CD8-positive, alpha-beta memory T cell (primary cell): ENCODE measurements at places on chromosomes 5 and 9.

- DNase-seq = no peak
Observed at GRCh38 chr5:158406884-158407823, 548.2 kb upstream of the CLINT1 start.

DNA sequence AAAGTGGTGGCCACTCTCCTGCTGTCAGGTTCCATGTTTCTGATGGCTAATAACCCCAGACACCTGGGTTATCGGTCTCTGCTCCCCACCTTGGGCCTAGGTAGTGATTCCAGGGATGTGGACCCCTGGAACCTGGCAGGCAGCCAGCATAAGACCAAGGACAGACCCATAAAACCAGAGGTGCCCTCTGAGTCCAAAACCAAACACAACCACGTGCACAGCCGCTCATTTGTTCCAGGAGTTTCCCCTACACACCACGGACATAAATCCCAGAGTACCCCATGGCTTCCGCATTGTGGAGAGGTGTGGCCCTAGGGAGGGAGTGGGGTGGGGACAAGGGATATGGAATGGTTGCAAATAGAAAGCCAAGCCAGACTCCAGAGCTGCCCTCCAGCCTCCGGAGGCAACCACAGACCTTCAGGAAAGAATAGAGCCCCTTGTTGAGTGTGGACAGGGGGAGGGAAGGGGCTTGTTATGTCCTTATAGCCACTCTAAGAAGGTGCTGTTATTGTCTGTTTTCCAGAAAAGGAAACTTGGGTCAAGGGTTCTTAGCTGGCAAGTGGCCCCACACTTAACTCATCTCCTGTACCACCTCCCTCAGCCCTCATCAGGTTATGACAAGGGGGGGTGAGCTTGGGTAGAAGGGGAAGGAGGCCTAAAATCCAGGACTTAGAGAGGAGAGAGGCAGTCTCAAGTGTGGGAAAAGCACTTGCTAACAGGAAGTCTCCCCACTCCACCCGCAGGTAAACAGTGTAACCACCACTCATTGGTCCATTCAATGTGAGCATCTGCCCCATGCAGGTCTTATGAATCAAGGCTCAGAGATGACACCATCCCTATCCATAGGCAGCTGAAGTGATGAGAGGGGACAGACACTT is 23.6 kb upstream of the CYSTM1 start:
- no peak for DNase-seq

- no peak for DNase-seq
Observed at GRCh38 chr5:149325894-149326293, 19.4 kb upstream of the GRPEL2 start.

DNA sequence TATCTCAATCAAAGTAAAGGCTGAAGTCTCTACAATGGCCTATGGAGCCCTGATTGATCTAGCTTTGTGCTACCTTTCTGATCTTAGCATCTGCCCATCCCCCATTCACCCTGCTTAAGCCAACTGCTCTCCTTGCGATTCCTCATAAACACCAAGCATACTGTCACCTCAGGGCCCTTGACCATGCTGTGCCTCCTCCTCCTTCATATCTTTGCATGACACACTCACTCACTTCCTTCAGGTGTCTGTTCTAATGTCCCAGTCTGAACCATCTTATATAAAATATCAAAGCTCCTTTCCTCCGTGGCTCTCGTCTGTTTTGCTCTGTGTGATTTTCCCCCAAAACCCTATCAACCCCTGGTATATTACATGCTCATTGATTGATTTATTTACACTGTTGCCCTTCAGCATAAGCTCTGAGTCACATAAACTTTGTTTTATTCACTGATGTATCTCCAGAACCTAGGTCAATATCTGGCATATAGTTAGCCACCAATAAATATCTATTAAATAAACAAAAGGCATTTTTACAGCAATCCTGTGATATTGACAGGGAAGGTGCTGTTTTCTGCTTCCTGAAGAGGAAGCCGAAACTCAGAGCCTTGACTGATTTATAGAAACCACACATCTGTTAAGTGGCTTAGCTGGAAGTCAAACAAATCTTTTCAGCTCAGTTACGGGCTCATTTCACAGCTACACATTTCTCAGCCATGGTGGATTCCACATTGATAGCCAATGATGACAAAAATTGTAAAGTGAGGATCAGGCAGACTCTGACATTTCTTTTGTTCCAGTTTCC is 103.6 kb downstream of the BOD1 start:
- no peak for DNase-seq

GRCh38 chr9:19631181-19631580 is 157.7 kb downstream of the SLC24A2 start:
- DNase-seq = no peak

- DNase-seq = no peak
Observed at GRCh38 chr5:18243846-18244245, 609.6 kb downstream of the TAF11L14 start.

DNA sequence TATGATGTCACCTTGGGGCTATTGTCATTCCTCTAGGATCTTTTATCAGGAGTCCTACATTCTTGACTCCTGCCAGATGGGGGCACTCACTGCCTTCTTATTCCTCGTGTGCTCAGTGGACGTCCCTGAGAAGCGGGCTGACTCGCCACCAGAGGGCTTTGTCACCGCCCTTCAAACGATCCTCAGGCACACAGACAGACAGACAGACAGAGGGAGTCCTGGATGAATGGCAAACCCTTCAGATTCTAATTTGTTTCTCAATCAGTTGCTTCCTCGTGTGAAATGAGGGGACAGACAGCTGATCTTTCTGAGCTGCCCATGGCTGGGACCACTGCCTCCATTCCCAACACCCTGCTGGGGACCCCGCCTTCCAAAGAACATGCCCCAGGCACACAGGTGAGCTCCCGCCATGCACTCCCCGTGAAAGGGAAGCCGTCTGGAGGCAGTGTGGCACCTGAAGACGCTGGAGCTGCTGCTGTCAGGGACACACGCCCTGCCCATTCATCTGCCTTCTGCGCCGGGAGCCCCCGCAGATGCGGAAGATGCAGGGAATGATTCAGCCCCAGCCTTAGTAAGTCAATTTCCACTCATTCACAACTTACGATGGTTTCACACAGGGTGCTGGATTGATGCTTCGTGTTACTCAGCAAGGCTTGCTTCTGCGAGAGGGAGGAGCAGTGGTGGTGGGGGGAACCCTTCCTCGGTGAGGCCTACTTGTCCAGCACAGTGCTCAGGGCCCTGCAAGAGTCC is 24.9 kb upstream of the SH3PXD2B start:
- no peak for DNase-seq

DNA sequence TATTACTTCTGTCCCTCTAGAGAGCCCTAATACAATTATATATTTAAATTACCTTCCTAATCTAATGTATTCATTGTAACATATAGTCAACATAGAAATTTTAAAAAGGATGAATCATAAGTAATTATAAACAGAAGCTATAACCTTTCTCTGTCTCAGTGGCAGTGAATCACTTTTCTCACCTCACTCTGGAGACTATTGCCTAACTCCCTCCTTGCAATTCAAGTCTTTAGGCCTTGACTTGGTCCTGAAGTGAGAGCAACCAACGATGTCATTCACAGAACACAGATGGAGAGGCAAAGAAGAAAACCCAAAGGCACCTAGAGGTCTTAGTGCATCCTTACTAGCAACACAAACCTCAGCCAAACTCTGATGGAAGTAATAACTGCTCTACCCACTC is 133.3 kb upstream of the DPYSL3 start:
- DNase-seq = no peak

- no peak for DNase-seq
Observed at GRCh38 chr5:112165897-112166737, 253.0 kb downstream of the EPB41L4A start.

DNA sequence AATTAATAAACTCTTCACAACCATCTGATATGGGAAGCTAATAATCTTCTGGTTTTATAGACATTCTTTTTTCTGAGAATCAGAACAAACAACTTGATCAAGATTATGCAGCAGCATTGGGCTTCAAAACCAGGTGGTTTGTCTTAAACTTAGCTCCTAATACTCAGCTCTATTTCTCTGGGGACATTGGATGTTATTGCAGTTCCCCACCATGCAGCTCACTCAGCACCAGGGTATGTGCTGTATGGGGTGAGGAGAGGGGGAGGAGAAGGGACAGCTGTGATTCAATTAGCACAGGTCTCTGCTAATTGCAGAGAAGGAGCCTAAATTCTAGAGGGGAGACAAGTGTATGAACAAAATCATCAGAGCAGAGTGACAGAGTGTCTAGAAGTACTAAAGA is 210.7 kb upstream of the TNC start:
- no peak for DNase-seq

DNA sequence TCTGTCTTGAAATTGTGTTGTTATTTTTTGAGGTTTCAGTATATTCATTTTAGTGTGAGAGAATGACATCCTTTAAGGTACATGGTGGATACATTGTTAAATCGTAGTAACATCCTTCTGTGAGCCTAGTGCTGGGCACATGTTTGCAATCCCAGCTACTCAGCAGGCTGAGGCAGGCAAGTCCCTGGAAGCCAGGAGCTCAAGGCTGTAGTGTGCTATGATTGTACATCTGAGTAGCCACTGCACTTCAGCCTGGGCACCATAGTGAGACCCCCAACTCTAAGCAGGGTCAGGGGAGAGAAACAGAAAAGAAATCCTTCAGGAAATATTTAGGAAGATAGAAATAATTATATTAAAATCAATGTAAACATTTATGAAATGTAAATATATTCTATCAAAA is 62.3 kb downstream of the ZCCHC7 start:
- no peak for DNase-seq

DNA sequence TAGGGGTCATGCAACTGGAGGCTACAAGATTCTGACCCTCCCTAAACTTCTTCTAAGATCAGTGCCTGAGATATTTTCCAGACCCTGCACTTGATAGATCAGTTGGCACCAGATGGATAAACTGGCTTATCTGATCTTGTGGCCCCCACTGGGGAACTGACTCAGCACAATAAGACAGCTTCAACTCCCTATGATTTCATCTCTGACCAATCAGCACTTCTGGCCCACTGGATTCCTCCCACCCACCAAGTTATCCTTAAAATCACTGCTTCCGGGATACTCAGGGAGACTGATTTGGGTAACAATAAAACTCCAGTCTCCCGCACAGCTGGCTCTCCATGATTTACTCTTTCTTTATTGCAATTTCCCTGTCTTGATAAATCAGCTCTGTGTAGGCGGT is 2180.4 kb upstream of the WWC1 start:
- DNase-seq = no peak

- no peak for DNase-seq
Observed at GRCh38 chr9:87337335-87338087, 160.2 kb upstream of the DAPK1 start.

- no peak for DNase-seq
Observed at GRCh38 chr5:169279125-169279524, 21.8 kb downstream of the SLIT3 start.

DNA sequence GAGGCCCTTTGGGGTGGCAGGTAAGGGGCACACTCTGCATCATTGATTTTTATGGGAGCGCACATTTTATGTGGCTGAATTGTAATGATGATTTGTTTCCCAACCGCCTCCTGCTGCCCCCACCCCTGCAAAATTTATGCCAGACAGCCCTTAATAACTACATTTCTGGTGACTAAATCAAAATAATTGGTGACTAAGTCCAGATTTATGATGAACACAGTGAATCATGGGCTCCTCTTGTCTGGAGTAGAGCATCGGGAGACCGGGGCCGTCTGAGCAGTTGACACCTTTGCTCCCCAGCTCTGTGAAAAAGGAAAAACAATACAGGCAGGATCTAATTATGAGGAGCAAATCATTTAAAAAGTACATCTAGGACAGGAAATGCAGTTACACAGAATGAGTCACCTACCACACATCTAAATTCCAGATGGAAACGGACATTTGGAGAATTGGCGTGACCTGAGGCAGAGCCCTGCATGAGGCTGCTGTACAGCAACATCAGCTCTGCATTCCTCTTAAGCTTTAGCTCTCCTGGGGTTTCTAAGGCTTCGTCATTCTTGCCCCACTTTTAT is 58.9 kb downstream of the DOCK2 start:
- DNase-seq = no peak

DNA sequence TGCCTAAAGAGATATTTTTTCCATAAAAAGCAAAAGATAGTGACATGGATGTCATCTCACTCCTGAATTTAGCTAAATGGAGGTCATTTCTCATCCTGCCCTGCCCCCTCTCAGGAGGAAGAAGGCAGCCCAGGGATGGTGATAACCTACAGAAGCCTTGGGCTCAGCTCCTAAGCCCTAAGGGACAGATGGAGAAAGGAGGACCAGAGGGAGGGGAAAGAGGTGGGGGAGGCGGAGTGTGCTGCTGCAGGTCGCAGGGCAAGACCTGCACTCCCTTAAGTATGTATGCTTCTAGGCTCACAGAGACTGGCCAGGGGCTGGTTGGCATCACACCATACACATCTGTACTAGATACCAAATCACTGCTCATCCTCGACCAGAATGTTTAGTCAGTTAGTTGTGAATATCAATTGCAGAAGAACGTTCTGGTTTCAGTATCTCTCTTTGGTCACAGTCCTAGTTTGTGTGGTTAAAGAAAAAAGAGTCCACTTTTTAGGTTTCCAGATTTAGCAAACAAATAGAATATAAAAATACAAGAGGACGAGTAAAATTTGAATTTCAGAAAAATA is 18.4 kb upstream of the CDKN2AIPNL start:
- DNase-seq = no peak

GRCh38 chr5:174065528-174066197 is 20.2 kb downstream of the NSG2 start:
- no peak for DNase-seq

DNA sequence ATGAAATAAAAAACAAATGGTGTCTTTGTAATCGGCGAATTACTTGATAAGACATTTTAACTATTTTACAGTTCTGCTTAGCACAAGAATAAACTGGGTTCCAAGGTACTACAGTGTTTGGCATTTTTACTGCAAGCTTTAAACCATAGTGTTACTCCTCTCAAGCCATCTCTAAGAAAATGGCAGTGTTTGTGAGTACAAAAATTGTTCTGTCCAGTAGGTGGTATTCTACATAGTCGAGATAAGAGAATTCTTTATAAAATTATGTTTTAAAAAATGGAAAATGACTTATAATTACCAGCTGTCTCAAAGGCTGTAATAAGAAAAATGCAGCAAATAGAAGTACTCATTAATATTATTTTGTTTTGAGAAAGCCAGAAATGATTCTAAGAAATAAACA is 3.2 kb downstream of the SMIM15 start:
- no peak for DNase-seq

DNA sequence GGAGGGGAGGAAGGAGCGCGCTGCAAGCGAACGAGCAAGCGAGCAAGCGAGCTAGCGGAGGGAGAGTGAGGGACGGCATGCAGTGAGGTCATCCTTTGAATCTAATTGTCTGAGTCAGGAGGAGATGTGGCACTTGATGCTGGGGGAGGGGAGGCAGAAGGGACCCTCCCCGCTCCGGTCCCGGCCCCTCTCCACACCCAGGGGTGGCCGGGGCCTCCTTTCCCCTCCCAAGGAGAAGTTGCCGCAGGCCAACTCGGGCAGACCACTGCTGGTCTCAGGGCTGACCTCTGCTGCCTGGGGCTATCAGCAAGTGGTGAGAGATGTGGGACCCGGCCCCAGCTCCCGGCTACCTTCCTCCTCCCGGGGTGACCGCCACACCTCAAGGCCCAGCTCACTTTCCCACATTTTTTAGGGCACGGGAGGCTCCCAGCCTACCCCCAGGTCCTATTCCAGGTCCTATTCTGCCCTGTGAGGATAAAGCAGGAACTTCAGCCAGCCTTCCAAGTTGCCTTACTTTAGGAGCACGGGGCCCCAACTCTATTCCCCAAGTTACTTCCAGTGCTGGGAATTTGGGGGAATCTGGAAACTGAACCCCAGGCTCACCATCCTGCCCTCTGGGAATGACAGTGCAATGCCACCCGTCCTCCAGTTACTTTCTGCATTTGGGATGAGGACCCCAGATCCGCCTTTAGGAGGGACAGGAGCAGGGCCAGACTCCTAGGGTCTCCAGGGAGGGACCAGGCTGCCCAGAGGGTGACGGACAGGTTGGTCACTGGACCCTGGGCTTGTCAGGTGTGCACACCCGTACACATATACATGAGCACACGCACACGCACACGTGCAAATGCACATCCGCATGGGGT is 11.1 kb downstream of the CNTFR start:
- no peak for DNase-seq
